NCI-H748 treated with DMSO at 0.1 percent for 48 hours (cell line): ENCODE measurements at places on chromosomes 6 and 20.
A peak's percentile ranks its signal among the peaks of the same experiment; 100 is the strongest.

DNA sequence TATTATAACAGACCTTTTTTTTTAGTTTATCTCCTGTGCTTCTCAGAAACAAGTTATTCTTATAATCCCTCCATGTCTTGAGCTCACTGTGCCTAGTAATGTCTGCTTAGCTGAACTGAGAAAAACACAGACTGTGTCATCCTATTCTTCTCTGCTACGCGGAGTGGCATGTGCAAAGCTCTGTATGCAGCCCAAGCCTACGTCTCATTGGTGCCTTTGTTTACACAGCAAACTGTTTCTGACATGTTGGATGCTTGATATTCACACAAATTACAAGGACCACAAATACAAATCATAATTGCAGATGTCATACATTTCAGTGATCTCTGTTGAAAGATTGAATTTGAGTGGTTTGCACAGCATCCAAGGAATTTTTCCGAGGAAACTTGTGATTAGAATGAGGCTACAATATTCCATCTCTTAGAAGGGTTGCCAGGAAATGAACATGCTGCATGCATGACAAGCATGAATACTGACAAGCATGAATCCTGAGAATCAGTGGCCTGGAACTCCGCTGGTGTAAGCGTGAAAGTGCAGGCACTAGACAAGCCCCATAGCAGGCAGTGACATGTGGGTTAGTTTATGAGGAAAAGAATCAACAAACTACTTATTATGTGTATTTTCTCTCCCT lies 128.4 kb upstream of the SGK1 start:
- no peak for DNase-seq

DNA sequence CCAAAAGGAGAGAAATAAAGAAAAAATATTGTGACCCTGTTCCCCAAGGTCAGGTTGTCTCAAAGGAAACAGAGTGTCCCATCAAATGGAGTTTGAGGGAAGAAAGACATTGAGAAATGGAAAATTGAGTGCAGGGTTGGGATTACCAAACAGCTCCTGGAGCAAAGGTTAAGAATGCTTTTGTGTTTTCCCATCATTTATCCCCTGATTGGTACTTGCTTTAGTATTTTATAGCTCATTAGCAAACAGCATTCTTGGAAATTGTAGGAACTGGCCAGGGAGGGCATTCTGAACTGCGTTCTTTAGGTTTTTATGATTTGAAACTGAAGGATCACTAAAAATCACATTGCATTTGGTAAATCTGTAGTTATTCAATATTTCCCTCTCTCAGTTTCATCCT lies 59.0 kb upstream of the NELFCD start:
- DNase-seq: no peak

- DNase-seq: no peak
These were observed 36.1 kb downstream of the ELOVL2 start for GRCh38 chr6:11007715-11008608.

DNA sequence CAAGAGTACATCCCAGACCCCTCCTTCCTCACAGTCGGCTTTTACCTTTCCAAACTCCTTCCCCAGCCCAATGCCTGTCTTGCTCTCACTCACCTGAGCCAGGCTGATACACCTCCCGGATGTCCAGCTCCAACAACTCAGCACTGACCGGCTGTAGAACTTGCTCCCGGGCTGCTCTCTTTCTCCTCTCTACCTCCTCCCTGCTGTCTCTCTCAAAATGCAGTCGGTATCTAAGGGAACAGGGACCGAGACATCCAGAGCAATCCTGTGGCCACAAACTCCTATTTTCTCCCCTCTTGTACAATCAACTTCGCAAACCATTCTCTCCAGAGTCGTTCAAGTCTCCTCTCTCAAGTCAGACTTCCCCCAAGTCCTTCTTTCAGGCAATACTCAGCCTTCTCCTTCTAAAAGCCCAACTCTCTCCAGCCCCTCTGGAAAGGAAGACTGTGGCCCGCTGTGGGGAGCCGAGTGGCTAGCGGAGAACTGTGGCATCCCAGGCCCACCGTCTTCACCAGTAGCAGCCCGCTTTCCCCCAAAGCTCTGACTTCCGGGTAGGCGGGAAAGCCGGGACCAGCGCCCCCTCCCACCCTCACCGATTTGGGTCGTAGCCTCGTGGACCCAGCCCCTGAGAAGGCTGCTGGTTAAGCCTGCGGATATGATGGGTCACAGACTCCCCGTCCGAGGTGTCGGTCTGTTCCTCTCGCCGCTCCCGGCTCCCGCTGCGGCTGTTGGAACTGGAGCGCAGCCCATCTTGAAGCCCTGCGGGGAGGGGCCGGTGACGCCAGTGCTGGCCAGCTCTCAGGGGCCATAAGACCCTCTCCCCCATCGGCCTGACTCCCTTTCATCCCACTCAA lies 1.1 kb downstream of the GNL1 start:
- DNase-seq: no peak

- no peak for DNase-seq
These were observed 19.5 kb downstream of the KATNA1 start for GRCh38 chr6:149628875-149629510.

GRCh38 chr20:53020834-53021233 lies 48.7 kb downstream of the TSHZ2 start:
- no peak for DNase-seq

- no peak for DNase-seq
These were observed 801 bp downstream of the TBPL1 start for GRCh38 chr6:133953634-133954415.

DNA sequence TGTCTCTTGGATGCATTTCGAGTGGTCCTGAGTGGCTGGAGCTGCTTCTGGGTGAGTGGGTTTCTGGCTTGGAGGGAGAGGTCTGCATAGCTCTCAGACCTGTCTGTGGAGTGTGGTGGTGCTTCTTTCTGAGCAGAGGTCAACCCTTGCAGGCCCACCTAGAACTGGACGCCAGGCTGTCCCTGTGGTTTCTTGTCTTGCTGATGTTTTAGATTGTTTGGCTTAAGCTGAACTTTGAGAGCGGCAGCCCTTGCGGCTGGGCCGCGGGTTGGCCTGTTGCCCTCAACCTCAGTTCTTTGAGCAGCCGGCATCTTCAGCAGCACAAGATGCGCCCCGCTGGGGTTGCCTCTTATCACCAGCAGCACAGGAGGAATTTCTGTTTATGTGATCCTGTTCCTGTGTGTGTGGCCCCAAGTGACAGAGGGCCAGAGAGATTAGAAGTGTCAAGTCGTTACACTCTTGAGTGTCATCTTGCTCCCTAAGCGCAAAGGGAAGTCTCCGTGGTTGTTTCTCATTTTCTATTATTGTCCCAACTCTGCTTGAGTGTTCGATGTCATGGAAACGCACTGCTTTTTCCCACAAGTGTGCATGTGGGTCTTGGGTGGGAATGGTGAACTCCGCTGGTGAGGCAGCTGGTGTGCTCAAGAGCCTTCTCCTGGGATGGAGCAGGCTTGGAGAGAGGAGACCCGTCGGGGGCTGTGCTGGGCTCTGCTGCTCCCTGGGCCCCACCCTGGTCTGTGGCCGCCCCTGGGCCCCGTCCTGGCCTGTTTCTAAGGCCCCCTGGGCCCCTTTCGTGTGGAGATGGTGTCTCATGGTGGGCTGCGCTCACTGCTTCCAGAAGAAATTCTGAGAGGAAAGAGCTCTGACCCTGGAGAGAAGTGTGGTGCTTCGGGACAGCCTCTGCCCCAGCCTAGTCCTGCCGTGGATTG lies 20.1 kb upstream of the SLC22A1 start:
- DNase-seq: no peak

DNA sequence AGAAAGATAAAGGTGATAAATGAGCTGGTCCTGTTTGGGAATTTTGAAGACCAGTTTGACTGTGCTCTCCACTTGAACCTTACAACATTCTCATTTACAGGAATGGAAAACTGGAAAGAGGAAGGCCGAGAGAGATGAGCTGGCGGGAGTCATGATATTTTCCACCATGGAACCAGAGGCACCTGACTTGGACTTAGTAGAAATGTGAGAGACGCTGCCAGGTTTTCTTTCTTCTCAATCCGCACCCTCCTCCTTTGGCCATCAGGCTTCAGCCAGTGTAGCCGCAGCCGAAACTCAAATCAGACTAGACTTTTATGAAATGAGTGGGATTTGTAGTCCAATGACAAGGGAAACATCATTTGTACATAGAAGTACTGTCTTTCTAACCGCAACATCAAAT lies 54.7 kb upstream of the SYNJ2 start:
- DNase-seq: no peak

GRCh38 chr6:43849844-43850243 lies 79.8 kb downstream of the VEGFA start:
- DNase-seq: no peak

- no peak for DNase-seq
These were observed 105.0 kb downstream of the SLC24A3 start for GRCh38 chr20:19317237-19318069.

DNA sequence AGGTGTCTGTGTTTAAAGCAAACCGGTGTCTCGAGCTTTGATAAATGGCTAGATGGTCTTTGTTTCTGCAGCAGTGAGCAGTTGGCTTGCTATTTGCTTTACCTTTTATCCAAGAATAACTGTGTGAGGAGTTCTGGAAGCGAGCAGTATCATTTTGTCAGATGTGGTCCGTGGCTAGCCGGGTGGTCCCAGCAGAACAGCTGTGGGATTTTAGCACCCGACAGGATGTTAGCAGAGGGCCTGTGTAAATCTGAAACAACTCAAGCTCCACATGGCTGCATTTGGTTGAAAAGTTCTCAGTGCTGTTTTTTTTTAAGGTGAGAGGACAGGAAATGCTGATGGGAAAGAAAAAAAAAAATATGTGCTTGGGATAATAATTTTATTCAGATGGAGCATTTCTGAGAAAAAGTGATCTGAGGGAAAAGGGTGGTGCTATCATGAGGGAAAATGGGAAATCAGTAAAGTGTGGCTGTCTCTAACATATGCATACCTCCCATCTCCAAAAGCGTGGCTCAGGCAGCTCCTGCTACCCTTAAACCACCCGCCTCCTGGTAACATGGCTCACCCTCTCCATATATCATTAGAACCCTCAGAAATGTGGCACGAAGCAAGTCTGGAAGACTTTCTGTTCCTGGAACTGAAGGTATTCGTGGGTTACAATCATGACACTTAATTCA lies 215.4 kb downstream of the TSHZ2 start:
- no peak for DNase-seq

- DNase-seq: no peak
These were observed 204.1 kb downstream of the SIM1 start for GRCh38 chr6:100260584-100260983.

GRCh38 chr20:17967521-17968365 lies 851 bp downstream of the SNX5 start:
- no peak for DNase-seq

DNA sequence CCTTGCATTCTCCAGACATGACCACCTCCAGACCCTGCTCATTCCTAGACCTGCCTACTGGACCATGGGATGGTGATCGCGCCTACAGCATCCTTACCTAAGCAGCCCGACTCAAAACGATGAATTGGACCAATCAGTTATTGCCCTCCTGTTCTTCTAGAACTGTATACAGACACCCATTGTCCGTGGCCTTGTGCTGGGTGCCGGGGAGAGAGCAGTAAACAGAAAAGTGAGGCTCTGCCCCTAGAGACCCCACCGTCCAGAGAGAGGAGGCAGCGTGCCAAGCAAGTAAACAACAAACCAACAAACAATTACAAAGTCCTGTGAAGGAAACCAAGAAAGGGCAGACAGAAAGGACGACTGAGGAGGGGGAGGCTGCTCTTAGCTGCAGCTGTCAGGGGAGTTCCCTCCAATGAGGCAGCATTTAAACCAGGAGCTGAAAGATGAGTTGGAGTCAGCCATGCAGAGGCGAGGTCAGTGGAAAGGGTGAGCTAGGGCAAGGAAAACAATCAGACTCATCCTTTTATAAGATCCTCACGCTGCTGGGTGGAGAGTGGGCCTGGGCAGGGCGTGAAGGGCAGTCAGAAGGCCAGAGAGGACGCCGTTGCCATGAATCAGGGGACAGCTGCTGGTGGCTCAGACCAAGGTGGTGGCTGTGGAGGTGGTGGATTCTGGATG lies 37.6 kb upstream of the BLCAP start:
- no peak for DNase-seq

- DNase-seq: no peak
These were observed 694.3 kb upstream of the FLRT3 start for GRCh38 chr20:15031546-15032351.

GRCh38 chr6:80336911-80337310 lies 230.4 kb downstream of the BCKDHB start:
- no peak for DNase-seq

DNA sequence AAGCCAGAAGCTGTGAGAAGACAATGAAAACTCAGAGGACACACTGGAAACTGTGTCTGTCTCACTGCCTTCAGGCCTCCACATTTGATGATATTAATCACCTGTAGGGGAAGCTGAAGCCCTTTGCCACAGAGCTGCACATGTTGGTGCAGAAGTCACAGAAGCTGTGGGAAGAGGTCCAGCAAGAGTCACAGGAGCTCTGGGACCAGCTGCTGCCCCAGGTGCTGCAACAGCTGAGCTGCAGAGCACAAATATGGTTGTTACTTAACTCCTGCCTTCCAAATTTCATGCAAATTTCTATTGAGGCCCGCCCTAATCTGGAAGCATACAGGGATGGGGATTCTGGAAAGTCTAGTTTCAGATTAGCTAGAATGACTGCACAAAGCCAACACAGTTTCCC lies 169.3 kb downstream of the OGFRL1 start:
- no peak for DNase-seq

- no peak for DNase-seq
These were observed 27.3 kb downstream of the RIMS1 start for GRCh38 chr6:71913444-71914234.

DNA sequence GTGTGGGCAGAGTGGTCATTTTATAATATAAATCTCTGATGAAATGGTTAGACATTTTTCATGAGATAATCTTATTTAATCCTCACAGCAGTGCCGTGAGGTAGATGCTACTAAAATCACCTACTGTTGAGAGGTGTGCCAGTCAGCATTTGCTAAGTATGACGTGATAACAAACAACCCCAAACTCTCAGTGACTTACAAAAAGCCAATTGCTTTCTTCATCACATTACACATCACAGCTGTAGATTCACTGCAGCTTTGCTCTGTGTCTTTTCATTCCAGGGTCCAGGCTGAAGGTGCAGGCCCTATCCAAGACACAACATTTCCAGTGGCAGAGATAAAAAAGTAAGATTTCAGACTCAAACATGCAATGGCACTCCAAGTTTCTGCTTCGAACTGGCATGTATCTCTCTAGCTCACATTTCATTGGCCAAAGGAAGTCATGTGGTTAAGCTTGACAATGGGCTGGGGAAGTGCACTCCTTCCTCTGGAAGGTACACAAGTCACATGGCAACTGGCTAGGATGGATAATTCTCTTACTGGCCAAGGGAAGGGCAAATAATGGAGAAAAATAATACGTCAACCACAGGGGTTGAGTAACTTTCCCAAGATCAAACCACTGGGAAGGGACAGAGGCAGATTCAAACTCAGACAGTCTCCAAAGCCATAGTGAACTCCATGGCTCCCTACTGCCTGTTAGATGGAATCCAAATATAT lies 69.5 kb upstream of the EPB41L1 start:
- no peak for DNase-seq

- peak; percentile 40 for DNase-seq
These were observed 74.9 kb downstream of the NCOA3 start for GRCh38 chr20:47576516-47577033.

GRCh38 chr20:36336204-36336603 lies 30.1 kb downstream of the DLGAP4 start:
- DNase-seq: no peak

GRCh38 chr6:13371421-13372072 lies 43.2 kb upstream of the TBC1D7 start:
- DNase-seq: no peak
